ENCODE measurements at places on chromosomes 11 and 22.

- DNase-seq: no peak
Observed at GRCh38 chr22:24392218-24392931, 35.0 kb upstream of the ADORA2A start.

DNA sequence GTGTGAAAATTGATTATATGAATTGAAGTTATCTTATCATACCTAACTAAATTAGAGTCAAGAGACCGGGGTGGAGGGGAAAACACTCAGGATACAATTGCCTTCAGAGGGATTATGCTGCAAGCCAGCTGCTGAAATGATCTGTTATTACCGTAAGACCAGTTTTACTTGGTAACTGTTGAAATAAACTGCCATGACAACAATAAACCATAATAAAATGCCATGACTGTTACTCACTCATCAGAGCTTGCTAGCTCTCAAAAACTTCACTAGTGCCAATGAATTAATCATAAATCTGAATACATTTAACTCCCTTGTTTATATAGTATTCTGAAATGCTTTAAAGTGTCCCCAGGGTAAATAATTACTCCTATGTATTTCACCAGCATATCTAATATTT, 68.2 kb downstream of the CASP12 start:
- DNase-seq: no peak

GRCh38 chr22:33796494-33796893, 123.8 kb downstream of the LARGE1 start:
- DNase-seq: no peak

DNA sequence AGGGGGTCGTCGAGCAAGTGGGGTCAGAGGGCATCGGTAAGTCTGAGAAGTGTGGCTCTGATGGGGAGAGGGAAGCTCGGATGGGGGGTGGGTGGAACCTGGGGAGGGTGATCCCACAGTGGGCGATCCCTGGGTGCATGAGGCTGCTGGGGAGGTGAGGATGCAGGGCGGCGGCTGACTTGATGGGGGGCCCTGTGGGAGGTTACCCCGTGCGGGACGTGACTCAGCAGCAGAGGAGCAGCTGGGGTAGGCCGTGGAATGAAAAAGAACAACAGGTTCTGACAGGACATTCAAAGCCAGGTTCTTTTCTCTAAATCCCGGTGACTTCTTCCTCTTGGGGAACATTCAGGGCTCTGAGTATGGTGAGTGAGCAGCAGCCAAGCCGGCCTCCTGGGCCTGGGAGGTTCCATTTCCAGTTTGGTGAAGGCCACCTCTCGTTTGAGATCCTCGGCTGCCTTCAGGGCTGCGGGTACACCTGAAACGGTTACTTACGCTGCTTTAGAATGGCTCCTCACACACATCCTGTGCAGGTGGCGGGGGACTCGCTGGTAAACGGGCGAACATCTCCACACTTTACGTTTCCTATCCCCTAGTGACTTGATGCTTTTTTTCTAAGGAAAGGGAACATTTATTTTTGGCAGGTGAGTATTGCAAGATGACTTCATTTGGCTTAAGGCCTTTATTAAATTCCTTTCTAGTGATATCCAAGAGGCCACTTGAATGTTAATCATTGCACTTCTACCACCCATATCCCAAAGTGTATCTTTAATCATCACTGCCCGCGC, 278.2 kb downstream of the TBC1D22A start:
- DNase-seq: no peak

DNA sequence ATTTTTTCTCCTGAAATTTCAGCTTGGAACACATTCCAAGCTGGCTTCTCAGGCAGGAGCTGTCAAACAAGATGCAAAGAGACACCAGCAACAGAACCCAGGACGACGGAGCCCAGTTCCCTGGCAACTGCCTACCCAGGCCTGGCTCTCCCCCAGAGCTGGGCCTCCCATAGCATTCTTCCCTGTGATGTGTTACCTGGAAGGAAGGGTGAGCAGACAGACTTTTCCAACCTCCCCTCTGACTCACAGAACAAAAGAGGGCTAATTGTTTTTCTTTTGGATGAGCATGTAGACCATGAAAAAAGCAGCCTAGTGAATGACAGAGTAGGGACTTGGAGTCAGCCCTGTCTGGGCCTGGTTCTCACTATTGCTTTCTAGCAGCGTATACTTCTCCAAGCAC, 55.3 kb upstream of the BMAL1 start:
- DNase-seq: no peak

DNA sequence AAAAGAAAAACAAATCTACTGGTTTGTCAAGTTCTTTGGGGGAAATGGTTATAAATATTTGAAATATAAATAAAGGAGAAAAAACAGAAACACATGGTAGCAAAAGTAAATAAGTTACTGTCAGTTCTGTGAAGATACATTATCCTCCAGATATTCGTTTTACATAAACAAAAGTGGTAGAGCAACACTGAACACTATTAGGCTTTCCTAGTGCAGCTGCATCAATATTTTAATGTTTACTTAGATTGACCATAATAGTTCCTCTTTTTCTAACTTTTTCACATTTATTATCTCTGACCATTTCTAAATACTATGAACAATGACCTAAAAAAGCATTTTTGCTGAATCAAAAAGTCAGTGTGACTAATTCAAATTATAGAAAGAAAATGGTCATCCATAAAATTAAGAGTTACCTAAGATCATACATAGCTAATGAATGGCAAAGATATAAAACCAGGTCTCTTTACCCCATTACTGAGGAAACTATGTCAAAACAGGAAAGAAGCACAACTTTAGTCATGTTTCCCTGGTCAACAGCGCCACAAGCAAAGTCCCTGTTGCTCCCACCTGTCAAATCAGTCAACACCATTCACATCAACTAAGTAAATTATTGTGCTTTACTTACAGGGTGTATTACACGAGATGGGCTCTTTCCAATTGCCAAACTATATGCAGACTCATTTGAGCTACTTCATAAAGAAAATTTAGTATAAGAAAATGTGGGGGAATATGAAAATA, 38.5 kb downstream of the SBF2 start:
- DNase-seq: no peak

GRCh38 chr11:16194566-16194965, 161.8 kb downstream of the SOX6 start:
- no peak for DNase-seq

- DNase-seq: no peak
Observed at GRCh38 chr11:114773541-114774338, 95.4 kb downstream of the NXPE2 start.

- DNase-seq: no peak
Observed at GRCh38 chr11:82869657-82870056, 30.6 kb downstream of the PRCP start.

- no peak for DNase-seq
Observed at GRCh38 chr11:79021601-79022000, 419.2 kb downstream of the TENM4 start.

DNA sequence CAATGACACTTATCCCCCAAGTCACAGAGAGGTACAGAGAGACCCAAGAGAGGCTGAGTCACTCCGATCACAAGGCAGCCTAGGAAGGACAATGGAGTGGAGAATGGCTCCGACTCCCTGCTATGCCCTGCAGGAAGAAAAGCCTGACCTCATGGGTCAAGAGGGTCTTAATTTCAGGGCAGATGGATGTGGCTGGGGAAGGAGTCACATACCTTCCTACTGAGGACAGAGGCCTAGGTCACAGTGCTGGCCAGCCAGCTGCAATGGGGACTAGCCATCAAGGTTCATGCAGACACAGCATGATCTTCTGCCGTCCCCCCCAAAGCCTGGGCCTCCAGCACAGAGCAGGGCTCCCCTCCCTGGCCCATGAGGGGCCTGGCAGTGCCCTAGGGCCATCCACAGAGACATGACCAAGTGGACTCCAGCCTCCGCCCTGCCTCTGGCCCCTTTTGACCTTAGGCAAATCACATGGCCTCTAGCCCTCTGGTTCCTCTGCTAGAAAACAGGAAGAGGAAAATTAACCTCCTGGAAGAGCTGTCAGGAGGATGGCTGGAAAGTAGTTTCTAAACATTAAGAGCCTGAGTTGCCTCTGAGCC, 1.8 kb downstream of the ARRB1 start:
- no peak for DNase-seq

DNA sequence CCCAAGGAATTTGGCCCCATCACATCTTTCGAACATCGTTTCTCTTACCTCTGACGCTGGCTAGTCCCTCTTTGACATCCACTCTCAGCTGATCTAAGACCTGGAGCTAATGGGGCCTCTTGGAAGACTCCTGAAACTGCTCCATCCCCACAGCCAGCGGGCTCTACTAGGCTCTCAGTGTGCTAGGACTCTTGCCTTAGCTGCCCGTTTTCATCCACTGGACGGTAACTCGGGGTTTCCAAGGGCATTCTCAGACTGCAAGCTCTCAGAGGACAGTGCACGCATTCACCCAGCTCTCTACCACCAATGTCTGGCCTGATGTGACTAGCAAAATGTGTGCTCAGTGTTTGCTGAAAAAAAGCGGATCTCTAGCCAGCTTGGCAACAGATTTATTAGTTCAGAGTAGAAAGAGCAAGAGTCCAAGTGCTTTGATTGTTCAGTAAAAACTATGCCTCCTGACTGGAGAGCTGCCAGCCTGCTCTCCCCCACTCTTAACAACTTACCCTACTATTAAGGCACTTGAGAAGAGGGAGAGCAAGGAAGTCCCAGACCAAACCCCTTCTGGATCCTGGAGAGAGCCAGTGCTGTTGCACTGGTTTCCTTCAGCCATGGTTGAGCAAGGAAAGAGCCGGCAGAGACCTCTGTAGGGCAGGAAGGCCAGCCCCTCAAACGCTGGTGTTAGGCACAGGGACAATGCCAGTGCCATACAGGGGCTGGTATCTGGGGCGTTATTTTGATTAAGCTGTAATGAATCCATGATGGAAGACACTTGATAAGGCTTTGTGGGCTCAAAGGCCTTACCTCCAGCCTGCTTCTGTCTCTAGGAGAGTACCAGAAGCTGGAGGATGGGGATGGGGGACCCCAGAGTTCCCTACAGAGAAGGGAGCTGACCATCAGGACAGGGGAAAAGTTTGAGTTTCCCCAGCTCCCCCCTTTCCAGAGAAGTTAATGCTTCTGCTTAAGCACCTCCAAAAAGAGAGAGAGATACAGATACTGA, 9.2 kb downstream of the RELA start:
- no peak for DNase-seq

DNA sequence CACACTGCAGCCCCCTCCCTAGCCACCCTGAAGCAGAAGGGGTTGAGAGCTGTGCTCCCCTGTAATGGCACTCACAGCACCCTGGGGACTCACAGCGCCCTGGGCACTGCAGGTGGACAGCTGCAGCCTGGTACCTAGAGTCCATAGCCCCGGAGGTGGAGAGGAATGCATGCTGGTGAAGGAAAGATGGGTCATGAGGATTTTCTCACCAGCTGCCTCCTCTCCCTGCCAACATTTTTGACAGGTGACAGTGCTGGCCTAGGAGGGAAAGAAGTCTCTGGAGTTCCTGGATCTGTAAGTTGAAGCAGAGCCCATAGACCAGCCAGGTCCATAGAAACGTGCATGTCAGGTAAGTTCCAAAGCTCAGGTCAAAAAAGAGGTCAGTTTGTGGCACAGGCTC, 330.5 kb downstream of the TENM4 start:
- no peak for DNase-seq

- no peak for DNase-seq
Observed at GRCh38 chr11:95256321-95256779, 25.3 kb upstream of the SESN3 start.

DNA sequence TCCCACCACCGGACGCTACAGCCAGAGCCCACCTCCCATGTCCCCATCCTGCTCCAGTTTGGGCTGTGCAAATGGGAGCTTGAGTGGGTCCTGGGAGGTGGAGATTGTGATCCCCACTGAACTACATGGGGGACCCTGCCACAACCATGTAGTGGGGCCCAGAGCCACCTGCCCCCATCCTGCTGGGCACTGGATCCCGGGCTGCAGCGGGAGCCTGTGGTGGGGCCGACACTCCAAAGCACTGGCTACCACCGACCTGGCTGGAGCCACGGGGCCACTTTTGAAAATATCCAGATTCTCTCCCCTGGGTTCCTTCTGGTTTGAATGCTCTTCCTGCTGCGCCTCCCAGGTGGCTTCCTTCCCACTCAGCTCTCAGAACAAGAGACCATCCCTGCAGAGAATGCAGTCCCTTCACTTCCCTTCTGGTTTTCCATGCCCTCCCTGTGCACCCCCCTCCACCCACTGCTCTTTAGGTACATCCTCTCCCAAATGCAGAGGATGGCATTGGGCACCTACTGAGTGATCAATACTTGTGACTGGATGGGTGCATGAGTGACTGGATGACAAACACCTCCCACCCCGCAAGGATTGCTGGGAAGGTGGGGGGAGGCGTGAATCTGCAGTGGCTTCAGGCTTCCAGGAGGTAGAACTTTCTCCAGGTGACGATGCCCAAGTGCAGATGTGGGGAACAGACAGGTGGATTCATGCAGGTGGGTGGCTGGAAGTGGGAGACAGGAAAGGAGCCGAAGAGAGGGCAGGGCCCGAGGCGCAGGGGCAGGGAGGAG, 846 bp upstream of the UNC93B1 start:
- DNase-seq: no peak

DNA sequence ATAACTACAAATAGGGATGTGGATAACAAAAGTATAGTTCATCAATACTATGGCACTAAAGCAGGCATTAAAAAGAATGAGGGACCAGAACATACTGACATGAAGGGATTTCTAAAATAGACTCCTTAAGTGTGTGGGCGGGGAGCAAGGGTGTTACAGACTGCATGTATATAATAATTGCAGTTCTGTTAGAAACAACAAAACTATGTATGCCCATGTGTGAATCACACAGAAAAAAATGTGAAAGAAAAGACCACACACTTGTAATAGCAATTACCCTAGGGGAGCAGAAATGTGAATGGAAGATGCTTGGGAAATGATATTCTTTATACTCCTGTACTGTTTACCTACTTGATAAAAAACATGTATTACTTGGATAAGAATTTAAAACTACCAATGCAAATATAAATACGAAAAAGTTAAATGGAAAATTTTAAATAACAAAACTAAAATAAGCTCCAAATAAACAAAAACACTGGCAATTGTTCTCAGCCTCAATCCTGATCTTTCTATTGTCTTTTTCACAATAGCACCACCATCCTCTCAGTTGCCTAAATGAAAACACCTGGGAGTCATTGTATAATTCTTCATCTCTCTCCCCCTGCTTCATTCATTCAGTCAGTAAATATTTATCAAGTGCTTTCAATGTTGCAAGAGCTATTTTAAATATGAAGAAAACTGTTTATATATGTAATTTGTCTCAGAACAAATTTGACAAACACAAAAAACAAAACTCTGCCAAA, 129.8 kb downstream of the FCHSD2 start:
- no peak for DNase-seq

DNA sequence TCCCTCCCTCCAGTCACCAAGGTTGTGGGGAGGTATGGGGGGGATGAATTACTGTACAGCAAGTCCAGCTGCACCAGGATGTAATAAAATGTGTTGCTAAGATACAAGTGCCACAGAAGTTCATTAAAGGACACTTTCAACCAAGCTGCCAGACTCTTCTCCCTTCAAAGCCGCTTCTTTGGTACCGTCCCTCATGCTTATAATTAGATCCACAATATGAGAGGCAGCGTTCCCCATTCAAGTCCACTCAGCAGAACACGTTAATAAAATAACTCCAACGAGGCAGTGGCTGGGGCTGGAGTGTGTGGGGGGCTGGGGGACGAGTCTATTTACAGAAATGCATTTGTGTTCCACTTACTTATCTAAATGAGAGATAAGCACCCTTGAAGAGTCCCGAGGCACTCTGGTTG, 14.7 kb downstream of the PHF21B start:
- DNase-seq: peak; percentile 56

- no peak for DNase-seq
Observed at GRCh38 chr11:36271794-36272407, 17.3 kb downstream of the COMMD9 start.

- no peak for DNase-seq
Observed at GRCh38 chr22:42562279-42562678, 8.5 kb downstream of the SERHL2 start.
